ENCODE measurements at places on chromosomes 4 and X. TPM values are rescaled to one million over a fixed set of nuclear protein-coding genes. Genes with fewer than 3 reads are reported as not detected.

The APEX2 gene
- polyA plus RNA-seq, result 17.8 TPM

DNA sequence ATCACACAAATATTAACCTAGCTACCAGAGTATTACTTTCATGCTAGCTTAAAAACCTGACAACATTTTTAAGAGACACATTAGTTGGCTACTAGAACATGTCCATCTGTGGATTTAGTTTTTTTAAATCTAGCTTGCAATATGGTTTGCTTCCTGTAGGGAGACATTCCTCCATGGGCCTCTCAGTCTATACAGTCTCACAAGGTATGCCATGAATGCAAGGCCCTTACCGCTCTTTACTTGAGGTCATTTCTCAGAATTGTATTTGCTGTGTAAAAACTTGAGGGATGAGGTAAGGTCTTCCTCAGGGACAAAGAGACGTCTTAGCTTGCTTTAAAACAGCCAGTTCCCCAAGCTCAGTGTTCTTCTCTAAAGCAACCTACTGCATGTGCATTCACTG, 26.9 kb downstream of the UBA6 start:
- DNase-seq, result no peak

The AMBN gene
- polyA plus RNA-seq, result not detected

- DNase-seq, result no peak
Observed at GRCh38 chr4:184803133-184803532, 22.6 kb downstream of the ACSL1 start.

DNA sequence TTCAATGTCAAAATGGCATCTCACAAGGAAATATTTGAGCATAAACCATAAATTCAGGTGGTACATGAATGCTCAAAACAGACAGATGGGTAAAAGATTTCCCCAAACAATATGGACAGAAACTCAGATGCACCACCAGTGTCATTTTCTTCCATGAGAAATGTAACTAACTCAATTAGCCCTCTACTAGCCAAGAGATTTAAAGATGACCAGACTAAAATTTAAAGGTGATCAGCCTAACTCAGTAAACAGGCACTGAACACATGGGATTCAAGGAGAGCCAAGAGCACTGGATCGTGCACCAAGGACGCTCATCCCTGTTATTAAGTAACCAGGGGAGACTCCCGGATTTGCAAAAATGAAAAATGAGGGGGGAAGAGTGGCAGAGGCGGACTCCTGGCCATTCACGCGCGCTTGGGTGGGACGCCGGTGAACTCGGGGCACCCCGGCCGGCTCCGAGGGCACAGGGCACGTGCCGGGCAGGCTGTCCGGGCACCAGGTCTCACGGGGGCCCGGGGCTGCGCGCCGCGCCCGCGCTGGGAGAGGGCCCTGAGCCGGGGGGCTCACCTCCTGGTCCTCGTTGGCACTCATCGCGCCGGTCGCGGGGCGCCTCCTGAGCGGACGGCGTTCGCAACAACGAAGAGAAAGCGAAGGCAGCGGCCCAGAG, 490 bp downstream of the RWDD4 start:
- DNase-seq, result no peak

- DNase-seq, result no peak
Observed at GRCh38 chr4:27381815-27382214, 521.2 kb downstream of the STIM2 start.

The PDGFRA gene
- not detected for polyA plus RNA-seq

DNA sequence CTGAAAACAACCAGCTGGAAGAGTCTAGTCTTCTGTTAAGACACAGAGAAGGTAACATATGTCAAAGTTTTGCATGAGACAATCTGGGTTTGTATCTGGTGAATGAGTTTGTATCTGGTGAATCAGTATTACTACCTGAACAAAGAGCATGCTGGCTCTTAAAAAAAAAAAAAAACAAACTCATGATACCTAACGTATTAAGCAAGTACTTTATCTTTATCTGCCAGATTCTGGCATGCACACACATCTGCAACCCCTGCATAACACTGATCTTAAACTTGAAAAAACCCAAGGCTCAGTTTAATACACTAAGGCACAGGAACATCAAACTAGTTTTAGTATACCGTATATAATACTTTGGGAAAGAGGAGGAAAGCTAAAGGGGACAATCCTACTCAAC, 5.8 kb downstream of the YTHDC1 start:
- DNase-seq, result no peak

The KIF4A gene
- polyA plus RNA-seq, result not detected

The PITX2 gene
- not detected for polyA plus RNA-seq

DNA sequence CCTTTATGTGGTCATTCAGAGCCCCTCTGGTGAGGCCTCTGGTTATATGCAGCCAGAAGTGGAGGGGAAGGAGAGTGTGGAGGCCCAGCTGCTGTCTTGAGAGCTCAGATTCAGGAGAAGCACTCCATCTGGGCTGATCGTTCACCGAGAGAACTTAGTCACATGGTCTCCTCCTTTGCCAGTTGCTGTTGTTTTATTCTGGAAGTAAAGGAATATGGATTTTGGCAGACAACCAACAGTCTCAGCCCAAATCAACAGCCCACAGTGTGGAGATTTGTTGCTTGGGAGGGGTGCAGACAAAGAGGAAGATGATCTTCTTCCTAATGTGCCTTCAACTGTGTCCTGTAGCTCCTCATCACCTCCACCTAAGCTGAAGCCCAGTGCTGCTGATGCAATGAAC, 355.4 kb downstream of the ANK2 start:
- DNase-seq, result no peak

GRCh38 chr4:184688447-184688846, 38.9 kb downstream of the PRIMPOL start:
- DNase-seq, result no peak

DNA sequence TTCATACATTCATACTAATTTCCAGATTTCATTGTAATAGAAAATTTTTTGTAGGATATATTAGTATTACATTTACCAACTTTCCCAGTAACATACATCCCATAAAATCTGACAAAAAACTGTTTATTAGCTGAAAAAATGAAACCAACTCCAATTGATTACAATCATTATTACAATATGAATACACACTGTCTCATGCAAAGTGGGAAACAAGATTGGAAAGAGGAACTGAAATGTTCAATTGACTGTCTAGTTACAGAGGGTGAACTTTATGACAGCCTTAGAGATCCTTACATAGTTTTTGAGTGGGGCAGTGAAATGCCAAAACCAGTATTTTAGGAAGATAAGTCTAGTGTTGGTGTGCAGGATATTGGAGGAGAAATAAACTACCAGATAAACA, 2.3 kb upstream of the AMBN start:
- DNase-seq, result no peak

The SSX4B gene
- polyA plus RNA-seq, result not detected

GRCh38 chr4:109915385-109916026, 2.8 kb downstream of the EGF start:
- no peak for DNase-seq

The IL2 gene
- 0.57 TPM for polyA plus RNA-seq

The UGT2A1 gene
- not detected for polyA plus RNA-seq

DNA sequence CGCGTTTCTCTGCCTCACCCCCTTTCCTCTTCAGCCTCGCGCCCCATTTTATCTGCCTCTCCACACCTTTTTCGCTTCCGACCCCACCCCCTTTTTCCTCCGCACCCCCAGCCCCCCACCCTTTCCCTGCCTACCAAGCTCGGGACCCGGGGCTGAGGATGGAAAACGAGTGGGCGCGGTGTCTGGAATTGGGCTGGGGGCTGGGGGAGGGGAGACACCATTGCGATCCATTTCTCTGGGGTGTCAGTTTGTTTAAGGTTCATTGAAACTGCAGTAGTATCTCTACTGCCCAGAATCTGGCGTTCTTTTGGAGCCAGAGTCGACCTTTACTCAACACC, 707 bp downstream of the SLC9A6 start:
- no peak for DNase-seq

GRCh38 chr4:78629991-78630541, 78.5 kb downstream of the ANXA3 start:
- DNase-seq, result no peak

The AREG gene
- 8.3 TPM for polyA plus RNA-seq

The TSPAN7 gene
- polyA plus RNA-seq, result 0.92 TPM

DNA sequence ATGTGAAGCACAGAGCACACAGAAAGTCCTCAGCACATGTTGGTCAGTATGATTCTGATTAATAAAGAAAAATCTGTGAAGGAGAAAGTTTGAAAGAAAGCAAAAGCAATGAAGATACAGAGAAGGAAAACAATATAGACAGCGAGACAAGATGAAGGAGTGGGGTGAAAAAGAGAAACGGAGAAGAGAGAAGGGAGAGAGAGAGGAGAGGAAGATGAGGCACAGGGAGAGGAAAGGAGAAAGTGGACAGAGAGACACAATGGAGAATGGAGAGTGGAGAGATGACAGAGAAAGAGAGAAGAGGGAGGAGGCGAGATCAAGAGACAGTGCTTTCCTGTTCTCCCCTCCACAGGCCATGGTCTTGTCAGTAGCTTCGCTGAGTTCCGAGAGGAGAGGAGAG, 3.9 kb upstream of the KCND1 start:
- DNase-seq, result no peak
